Uterus (tissue), 4 donors: ENCODE measurements at places on chromosomes 5 and 9.

GRCh38 chr9:109520475-109521132 lies 22.5 kb upstream of the PTPN3 start:
- peak; percentile 31 for DNase-seq

- DNase-seq: no peak
These were observed 403.1 kb upstream of the ZNF608 start for GRCh38 chr5:125149527-125149926.

DNA sequence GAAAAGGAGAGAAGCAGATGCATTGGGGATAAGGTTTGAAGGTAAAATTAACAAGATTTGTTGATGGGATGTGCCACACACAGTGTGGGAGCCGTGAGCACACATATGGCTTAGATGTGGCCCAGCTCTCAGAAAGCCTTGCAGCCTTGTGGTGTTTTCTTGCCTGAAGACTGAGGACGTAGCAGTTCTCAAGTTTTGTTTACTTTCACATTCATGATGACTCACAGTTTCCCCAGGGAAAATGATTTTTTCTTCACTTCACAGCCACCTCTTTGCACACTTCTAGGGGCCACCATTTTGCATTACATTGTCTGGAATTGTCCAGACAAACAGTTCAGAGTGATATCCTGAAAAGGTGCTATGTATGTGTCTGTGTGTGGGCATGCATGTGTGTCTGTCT lies 126.2 kb downstream of the BASP1 start:
- DNase-seq: no peak

DNA sequence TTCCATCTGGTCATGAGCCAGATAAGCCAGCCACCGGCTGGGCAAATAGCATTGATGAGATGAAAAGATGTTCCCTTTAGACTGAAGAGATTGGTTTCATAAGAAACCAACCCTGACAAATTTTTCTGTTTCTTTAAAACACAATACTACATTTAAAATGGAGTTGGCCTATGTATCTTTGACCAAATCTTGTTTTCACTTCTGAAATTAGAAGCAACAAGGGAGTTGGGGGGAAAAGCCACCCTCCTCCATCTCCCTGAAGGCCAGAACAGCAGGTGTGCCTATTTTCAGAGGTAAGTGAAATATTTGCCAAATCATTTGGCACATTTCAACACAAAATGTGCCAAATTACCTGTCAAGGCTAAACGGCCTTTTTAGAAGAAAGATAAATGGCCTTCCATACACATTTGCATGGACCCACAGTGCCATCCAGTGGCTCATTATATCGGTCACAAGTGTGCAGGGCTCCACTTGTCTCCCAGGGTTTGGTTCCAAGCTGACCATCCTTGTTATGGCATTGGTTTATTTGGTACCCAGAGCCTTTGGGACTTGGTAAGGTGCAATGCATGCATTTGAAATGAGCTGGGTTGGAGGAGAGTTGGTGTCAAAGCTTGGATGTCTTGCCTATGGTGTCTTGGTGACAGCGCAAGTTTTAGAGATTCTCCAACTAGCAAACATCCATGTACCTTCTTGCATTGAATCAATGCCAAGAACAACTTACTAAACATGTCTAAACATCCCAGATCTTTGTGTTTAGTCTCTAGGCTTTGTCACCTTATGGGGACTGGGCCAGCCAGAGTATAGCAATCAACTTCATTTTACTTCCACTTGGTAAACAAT lies 372.0 kb upstream of the KIF2A start:
- DNase-seq: no peak
